ENCODE measurements at places on chromosomes 7 and 10. TPM values are rescaled to one million over a fixed set of nuclear protein-coding genes. Genes with fewer than 3 reads are reported as not detected.

The TBC1D12 gene
- total RNA-seq: 4.8 TPM

DNA sequence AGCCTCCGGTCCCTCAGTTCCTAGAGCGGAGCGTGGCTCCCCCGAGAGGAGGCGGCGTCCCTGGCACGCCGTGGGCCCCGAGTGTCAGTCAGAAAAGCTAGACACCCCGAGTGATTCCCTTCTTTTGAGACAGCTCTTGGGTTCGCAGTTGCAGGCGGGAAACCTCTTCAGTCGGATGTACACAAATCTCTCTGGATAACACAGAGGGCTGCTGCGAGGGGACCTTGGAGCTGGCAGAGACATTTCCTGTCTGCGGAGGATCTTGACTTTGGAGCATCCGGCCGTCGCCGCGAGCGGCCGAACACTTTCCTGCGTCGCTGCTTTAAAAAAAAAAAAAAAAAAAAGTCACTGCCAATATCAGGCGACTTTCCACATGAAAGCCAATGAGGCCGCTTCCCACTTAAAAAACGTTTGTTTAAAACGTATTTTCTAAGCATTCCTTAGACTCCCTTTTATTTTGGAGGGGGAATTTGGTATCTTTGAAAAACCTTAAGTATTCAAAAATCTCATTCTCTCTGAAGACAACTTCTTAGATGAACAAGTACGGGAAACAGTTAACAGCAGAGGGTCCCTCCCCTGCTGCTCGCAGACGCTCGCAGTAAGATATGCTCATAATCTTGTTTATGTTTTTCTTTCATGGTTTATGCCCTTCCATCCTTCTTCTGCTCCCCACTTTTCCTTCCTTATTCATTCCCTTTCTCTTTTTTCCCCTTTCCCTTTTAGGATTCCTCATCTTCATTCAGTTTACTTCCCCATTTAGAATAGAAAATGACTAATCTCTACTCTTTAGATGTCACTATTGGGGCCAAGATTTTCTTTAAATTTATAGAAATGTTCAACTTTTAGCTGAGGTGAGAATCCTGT lies 10.0 kb downstream of the HHEX start:
- peak; percentile 59 for DNase-seq

The GNGT1 gene
- not detected for total RNA-seq

DNA sequence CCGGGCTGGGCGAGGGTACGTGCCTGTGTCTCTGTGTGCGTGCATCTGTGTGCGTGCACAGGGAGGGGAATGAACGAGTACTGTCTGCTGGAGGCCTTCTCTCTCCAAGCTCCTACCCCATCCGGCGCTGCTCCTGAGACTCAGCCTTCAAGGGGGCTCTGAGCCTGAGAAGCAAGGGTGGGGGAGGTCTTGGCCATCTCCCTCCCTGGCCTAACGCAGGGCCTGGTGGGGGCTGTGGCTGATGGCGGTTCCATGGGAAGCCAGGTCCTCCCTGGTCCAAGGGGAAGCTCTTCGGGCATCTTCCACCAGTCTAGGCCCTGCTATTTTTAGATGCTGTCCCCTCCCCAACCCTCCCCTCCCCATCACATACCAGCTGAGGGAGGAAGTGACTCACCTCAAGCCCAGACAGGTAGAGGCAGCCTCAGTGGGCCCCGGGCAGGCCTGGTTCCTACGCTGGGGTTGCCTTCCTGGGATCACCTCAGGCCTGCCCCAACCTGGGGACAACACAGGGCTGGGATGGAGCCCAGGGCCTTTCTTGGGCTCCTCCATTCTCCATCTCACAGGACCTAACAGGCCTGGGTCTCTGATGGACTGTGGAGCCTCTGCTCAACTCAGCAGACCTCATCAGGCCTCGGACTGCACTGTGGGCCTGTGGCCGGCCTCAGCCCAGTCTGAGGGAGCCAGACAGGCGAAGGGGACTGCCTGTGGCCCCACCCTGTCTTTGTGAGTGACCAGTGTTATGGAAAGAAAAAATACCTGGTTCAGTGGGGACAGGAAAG lies 32.2 kb downstream of the DNAJB12 start:
- no peak for DNase-seq

DNA sequence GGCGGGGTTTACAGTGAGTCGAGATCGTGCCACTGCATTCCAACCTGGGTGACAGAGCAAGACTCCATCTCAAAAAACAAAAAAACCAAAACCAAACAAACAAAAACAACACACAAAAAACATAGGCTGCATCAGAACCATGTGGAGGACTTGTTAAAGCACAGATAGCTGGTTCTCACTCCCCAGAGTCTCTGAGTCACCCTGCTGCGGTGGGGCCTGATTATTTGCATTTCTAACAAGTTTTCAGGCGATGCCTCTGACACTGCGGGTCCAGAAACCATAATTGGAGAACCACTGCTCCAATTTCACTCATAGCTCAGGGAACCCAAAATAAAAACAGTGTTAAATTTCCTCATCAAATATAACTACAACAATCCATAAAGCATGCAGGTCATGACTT lies 816.7 kb downstream of the MAGI2 start:
- DNase-seq: no peak

- peak; percentile 36 for DNase-seq
Observed at GRCh38 chr7:28070297-28071055, 110.1 kb downstream of the JAZF1 start.

The SPDYE3 gene
- total RNA-seq: not detected
